ENCODE measurements at places on chromosomes 3 and 15. TPM values are rescaled to one million over a fixed set of nuclear protein-coding genes. Genes with fewer than 3 reads are reported as not detected.

Gene BCHE
- 69.3 TPM for total RNA-seq

DNA sequence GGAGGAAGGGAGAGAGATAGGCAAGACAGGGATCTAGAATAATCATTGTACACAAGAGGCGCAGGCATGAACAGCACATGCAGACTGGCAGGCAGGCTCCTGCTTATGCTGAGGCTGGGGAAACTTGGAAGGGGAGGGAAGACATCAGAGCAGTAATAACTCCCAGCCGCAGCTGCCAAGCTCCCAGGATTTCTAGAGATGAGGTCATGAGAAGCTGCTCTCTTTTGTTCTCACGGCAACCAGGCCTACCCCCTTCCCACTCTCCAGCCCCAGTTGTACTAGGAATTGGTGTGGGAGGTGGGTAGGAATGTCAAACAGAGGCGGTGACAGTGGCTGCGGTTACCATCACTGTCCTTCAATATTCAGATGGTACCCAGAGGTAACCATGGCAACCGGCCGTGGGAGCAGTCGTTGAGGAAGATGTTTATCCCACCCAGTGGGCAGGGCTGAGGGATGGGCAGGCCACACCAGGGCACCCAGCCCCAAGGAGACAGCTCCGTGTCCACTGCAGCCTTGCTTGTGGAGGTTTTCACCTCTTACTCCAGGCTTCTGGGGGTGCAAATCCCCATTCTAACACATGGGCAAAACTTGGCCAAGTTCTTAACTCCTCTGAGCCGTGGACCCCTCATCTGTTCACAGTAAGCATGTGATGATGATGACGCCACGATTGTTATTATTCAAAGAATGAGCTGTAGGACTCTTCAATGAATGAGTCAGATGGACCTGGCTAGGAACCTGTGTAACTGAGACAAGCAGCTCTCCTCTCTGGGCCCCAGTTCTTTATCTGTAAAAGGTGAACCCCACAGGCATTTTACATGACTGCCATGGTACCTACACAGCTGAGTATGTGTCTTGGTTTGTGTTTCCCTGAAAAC is 360.8 kb upstream of the PROK2 start:
- DNase-seq, result no peak
- no peaks in the 10 kb centered on the region for H3K27me3 ChIP-seq
- H3K36me3 ChIP-seq, result no peaks in the 10 kb centered on the region
- H3K4me1 ChIP-seq, result no peaks in the 10 kb centered on the region
- H3K4me3 ChIP-seq, result no peak overlapping the region

DNA sequence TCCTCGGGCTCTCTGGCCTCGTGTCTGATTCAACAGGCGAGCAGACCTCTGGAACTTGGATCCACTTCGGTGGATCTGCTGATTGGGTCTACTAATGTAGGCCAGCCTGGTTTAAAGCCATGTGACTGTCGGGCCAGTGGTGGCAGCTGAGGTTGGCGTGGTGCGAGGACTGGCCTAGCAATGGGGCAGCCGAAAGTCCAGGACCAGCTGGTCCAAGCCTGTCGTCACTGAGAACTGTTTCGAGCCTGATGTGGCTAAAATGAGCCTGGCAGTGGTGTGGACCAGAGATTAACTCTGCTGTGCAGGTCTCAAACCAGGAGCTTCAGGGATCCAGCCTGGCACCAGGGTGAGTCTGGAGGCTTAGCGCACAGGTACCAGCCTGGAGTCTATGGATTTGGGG is 56.4 kb upstream of the ROBO1 start:
- H3K36me3 ChIP-seq, result no peaks in the 10 kb centered on the region
- H3K4me1 ChIP-seq, result no peaks in the 10 kb centered on the region
- H3K27me3 ChIP-seq, result no peaks in the 10 kb centered on the region
- no peak overlapping the region for H3K4me3 ChIP-seq

GRCh38 chr3:126512026-126512425 is 5.5 kb downstream of the UROC1 start:
- H3K4me3 ChIP-seq, result no peak overlapping the region
- DNase-seq, result peak; percentile 21
- no peaks in the 10 kb centered on the region for H3K4me1 ChIP-seq
- H3K36me3 ChIP-seq, result no peaks in the 10 kb centered on the region
- no peak overlapping the region for H3K27ac ChIP-seq

DNA sequence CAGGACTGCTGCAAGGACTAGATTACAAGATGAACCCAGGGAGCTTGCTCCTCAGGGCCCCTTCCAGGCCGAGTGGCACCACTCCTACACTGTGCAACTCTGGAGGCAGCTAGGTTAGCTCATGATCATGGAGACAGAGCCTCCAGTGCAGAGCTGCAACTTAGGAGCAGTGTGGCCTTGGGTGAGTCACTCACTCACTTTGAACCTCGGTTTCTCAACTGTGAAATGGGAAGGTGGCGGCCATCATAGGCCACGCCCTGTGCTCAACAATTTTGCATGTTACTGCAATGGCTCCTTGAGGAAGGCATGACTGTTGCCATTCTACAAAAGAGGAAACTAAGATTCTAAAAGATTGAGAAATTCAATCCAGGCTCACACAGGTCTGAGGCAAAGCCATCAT is 11.2 kb upstream of the CXCR6 start:
- no peak overlapping the region for H3K27ac ChIP-seq
- peaks cover 59% of the 10 kb centered on the region for H3K36me3 ChIP-seq
- H3K4me3 ChIP-seq, result no peak overlapping the region
